ENCODE measurements at places on chromosomes 2 and 18.
A peak's percentile ranks its signal among the peaks of the same experiment; 100 is the strongest.

DNA sequence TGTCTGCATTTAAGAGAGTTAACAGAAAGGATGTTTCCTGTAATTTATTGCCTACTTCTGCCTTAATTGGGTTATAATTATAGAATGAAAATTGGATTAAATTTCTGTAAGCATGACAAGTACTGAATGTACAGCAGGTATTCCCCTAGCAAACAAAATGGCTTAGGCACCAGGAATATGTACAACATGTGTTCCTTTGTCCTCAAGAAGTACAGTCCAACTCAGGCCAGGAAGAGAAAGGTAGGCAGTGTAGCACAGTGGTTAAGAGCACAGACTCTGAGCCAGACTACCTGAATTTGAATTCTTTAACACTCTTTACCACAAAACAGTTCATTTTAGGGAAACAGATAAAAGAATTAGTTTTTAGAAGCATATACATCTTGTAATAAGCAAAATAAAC is 43.1 kb downstream of the COX7A2L start:
- no peak for ATAC-seq

DNA sequence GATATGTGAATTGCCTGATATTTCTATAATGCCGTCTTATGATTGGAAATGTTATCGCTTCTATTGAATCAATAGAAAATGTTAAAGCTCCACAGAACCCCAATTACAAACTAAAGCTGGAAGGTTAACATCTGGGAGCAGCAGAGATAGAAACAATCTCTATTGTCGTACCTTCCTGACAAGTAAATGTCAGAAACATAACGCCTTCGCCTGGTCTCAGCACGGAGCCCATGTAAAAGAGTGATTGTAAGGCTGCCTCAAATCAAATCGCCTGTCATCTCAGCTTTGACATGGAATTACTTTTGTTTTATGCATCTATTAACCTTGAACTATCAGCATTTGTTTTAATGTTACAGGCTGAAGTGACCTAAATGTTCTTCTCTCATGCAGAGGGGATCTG is 885.9 kb upstream of the PIK3C3 start:
- ATAC-seq: no peak

DNA sequence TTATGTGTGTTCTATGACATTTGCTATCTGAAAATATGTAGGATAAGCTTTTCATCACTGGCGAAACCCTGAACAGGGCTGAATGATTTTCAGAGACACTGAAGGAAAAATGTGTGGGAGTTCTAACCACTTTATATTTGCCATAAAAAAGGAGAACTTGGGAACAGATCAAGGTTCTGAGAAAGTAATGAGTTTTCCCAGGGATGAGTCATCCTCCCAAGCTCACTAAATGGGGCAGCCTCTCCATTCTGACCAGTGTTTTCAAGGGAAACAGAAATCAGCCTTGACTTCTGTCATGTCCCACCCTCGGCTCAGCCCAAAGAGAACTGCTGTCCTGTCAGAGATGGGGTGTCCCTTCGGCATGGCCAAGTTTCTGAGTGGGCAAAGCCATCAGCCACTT is 2109.8 kb upstream of the CELF4 start:
- ATAC-seq: no peak

DNA sequence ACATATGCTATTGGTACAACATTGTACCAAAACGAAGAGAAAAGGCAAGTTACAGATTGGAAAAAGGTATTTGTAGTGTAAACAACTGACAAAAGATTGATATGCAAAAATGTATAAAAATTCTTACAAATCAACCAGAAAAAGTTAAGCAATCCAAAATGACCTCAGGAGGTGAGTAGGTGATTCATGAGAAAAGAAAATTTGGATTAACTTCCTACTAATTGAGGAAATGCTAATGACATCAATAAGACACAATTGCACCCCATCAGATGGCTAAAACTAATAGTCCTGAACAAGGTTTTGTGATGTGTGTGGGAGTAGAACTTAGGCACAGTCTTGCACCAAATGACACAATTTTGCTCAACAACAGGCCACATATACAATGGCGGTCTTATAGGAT is 129.3 kb downstream of the COPS8 start:
- no peak for ATAC-seq

DNA sequence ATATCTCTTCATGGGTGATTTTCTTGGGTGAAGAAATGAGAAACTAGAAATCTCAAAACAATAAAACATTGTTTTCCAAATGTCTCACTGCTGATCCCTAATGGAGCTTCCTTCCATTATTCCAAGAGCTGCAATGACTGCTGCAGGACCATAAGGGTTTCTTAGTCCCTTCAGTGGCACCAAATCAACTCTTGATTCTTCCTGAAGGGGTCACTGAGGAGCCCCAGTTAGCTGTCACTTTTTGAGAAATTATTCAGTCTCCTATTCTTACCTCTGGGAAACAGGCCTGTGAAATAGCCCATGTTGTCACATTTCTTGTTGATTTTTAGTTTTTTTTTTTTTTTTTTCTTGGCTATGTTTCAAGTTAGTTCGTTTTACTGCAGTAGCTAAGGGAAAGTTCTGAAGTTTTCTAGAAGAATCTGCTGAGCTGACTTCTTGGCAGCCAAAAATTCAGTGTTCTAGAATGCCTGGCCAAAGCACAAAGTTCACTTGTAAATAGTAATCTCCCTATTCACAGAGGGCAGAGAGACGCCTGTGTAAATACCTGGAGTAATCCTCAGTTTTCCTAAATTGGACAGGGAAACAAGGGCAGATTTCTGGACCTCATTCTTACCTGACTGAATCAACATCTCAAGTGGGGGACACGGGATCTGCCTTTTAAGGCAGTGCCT is 480.0 kb downstream of the RIT2 start:
- ATAC-seq: no peak

DNA sequence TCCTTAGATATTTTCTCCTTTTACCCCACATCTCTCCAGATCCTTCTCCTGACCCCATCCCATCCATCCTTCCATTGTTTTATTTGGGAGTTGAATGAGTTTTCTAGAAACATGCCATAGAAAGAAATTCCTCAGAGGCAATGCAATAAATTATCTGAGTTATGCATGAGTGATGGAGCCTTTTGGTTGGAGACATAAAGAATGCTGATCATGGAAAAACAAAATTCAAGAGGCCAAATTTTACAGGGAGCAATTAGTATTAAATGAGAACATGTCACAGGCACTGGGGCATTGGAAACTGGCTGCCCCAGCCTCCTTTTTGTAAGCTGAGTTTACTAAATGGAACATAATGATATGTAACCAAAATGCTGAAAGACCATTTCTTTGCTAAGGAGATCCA is 74.2 kb upstream of the LCLAT1 start:
- ATAC-seq: no peak

DNA sequence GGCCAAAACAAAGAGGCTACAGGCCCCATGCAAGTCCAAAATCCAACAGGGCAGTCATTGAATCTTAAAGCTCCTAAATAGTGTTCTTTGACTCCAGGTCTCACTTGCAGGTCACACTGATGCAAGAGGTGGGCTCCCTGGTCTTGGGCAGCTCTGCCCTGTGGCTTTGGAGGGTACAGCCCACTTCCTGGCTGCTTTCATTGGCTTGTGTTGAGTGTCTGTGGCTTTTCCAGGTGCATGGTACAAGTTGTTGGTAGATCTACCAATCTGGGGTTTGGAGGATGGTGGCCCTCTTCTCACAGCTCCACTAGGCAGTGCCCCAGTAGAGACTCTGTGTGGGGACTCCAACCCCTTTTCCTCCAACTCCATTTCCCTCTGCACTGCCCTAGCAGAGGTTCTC is 115.8 kb upstream of the ALKAL2 start:
- ATAC-seq: no peak

- no peak for ATAC-seq
These were observed 18.2 kb downstream of the IFIH1 start for GRCh38 chr2:162300266-162300665.

DNA sequence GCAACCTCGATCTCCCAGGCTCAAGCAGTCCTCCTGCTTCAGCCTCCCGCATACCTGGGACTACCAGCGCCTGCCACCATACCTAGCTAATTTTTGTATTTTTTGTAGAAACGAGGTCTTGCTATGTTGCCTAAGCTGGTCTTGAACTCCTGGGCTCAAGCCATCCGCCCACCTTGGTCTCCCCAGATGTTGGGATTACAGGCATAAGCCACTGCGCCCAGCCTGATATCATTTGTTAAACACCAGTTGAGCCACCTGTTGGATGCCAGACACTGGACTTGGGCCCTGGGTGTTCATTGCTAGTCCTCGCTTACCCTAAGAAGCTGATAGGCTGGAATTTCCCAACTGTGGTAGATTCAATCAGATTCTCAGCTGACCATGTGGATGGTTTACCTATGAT is 79.8 kb downstream of the ITGB1BP1 start:
- ATAC-seq: no peak

DNA sequence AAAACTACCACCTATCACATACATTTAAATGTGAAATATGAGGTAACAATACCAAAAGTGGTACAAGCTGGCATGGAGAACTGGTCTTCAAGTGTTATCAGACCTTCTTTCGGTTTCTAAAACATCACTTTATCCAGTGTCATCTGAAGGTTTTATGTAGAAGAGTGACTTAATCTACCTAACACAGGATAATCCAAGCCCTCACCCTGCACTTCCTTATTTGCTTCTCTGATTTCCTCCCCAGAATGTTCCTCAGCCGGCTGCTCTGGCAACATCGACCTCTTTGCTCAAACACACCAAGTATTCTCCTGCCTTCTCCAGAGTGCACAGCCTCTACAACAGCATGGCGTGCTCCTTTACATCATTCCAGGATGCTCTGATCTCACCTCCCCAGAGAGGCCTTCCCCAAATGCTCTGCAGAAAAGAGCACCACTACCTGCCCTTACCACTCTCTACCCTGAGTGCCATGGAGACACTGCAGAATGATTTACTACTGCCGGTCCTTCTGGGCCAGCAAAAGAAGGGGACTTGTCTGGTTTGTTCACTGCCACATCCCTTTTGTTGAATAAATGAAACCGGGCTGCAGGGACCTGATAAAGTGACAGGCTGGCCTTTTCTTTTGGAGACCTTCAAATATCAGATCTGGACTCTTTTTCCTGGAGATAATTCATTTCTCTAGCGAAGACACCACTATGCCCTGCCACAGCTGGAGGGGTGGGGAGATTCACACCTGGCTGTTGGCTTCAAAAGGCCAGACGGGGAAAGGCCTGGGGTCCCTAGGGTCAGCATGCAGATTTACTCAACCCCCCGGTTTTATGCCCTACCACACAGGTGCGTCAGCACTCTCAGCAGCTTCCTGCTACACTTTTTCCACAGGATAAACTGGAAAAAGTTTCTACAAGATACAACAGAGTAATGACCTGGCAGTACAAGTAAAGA is 42.0 kb downstream of the TTR start:
- no peak for ATAC-seq

DNA sequence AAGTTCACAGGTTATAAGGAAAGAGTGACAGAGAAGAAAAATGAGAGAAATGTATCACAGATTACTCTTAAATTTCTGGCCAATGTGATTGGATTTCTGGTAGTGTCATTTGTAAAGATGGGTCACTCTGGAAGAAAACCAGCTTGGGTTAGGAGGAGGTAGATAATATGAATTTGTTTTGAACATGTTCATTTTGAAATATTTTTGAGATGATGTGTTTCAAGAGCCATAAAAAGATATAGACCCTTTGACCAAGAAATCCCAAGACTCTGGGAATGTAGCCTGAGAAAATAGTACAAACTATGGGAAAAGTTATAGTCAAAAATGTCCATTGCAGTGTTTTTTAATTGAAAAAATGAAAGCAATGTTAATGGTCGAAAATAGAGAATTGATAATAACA is 70.7 kb downstream of the CALCRL start:
- no peak for ATAC-seq

DNA sequence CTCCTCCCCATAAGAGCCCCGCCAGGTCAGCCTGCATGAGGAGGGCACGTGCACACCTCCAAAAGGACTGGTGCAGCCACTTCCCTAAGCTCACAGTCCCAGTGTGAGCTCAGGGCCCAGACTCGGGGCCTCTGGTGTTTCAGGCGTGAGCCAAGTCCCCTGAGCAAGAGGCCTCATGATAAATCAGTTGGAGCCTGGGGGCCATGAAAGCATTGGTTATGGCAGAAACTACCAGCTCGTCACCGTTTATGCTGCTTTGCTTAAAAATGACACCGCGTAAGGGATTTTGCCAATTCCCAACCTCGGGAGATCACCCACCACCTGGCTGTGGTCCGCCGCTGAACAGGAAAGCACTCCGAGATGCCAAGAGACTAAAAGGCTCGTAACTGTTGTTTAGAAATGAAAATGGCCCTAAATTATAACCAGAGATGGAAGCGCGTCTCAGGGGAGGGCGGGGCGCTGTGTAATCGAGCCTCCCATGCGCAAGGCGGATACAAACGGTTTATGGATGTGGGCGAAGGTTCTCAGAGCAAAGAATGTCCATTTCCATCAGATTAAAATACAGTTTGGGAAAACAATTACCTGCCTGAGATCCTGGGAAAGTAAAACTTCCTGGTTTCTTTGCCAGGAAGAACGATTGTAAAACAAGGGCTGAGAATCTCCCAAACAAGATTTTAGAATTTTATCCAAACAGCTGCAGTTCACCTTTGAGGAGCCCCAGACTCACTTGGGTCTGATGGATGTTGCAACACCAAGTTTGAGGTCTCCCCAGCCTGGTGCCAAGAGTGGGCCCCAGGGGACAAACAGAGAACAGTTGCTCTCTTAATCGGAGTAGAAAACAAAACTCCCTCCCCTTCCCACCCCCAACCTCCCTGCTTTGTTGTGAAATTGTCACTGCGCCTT is 141.4 kb downstream of the BCL2 start:
- peak; percentile 84 for ATAC-seq

GRCh38 chr18:56563568-56563967 is 74.8 kb downstream of the TXNL1 start:
- no peak for ATAC-seq
